ENCODE measurements at places on chromosomes 12 and 14.
A peak's percentile ranks its signal among the peaks of the same experiment; 100 is the strongest.

DNA sequence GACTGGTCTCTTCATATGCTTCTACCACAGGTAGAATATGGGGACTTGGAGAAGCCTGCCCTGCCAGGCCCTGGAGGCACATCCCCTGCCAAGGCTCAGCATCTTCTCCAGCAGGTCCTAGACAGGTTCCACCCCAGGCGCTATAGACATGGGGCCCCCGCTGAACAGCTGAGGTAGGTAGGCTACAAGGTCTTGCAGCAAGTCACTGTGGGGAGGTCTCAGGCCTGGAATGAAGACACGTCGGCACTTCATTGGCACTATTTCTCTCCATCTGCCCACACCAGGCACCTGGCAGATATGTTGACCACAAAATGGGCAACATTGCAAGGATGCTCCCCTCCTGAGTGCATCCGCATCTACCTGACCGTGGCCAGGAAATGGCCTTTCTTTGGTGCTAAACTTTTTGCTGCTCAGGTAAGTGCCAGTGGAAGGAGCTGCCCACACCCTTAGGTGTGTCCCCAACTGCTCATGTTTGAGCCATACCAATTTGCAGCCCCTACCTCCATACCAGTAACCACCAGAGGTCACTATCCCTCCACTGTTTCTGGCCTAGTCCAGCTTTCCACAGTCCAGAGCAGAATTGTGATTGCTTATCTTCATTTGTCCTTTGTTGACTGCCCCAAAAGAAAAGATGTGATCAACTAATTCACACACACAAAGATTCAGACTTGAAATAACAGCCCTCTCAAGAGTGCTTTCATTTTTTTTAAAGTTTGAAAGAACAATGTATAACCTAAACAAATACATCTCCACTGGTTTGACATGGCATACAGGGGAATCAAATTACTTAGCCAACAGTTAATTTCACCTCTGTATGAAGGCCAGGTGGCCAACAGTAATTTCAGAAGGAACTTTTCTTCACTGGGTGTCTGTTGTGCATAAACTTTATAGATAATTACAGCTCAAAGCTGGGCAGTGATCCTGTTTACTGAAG lies 16.1 kb downstream of the PIGH start:
- peak; percentile 54 for DNase-seq

GRCh38 chr12:6342140-6342889 lies 439 bp upstream of the TNFRSF1A start:
- DNase-seq: no peak

- no peak for DNase-seq
Measured at GRCh38 chr14:62079038-62079437, 316.8 kb downstream of the SNAPC1 start.

- DNase-seq: no peak
Measured at GRCh38 chr12:6967651-6968100, 2.8 kb downstream of the PHB2 start.

DNA sequence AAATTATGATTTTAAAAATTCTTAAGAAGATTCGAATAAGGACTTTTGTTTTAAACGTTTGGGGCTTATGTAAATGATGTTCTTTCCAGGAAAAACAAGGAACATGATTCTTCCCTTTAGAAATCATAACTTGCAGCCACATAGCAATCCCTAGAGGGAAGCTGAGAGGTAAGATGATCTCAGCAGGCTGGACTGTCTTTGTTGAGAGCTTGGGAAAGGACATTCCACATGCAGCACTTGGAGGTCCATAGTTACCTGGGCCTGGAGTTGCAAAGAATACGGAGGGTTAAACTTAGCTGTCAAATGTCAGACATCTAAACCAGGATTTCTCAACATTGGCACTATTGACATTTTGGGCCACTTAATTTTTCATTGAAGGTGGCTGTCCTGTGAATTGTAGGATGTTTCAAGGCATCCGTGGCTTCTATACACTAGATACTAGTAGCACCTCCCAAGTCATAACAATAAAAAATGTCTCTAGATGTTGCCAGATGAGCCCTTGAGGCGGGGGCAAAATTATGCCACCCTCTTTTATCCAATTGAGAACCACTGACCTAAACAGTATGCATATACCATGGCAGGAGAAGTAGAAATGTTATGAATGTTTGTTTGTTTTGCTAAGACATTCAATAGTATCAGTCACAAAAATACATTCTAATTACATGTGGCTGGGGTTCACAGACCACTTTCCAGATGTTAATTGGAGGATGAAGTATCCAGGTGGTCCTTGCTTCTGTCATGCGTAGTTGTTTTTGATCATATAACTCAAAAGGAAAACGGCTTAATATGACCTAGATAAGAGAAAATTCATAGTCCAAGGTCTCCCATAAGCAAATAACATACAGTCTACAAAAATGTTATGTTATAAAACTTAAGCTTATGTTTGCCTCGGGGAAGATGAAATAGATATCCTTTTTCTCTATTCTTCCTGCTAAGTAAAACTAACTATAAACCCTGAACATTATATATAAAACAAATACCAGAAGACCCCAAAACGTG lies 30.5 kb downstream of the TTC6 start:
- no peak for DNase-seq

DNA sequence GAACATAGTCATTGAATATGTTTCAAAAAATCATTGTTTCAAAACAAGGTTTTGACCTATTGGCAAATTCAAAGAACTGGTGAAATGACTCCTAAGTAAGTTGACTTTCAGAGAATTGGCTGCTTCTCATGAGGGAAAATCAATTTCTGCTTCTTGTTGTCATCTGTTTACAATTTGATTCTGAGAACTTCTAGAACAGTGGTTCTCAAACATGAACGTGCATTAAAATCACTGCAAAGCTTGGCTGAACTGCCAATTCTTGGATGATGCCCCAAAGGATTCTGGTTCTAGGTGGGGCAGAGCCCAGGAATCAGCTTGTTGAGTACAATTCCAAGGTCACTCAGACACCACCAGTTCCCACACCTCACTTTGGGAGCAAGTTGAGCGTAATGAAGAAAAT lies 83.9 kb downstream of the ZFP36L1 start:
- no peak for DNase-seq

DNA sequence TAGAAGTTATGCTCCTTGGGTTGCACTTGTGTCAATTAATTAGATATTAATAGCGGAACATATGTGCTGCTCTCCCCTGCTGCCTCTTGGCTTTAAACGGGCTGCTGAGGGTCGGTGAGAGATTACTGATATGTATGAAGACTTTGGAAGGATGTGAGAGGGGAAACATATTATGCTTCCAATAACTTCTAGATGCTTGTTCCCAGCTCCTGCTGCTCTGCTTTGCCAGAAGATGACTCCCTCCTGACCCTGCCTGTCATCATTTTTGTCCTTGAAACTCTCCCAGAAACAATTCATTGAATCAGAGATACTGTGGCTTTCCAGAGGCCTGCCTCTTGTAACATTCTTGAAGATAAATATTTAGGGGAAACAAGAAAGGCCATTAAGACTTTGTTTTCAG lies 300.1 kb upstream of the STXBP6 start:
- no peak for DNase-seq
